ENCODE measurements at places on chromosomes 6 and 20.

GRCh38 chr6:37698264-37699137 lies 818 bp upstream of the MDGA1 start:
- DNase-seq = no peak

DNA sequence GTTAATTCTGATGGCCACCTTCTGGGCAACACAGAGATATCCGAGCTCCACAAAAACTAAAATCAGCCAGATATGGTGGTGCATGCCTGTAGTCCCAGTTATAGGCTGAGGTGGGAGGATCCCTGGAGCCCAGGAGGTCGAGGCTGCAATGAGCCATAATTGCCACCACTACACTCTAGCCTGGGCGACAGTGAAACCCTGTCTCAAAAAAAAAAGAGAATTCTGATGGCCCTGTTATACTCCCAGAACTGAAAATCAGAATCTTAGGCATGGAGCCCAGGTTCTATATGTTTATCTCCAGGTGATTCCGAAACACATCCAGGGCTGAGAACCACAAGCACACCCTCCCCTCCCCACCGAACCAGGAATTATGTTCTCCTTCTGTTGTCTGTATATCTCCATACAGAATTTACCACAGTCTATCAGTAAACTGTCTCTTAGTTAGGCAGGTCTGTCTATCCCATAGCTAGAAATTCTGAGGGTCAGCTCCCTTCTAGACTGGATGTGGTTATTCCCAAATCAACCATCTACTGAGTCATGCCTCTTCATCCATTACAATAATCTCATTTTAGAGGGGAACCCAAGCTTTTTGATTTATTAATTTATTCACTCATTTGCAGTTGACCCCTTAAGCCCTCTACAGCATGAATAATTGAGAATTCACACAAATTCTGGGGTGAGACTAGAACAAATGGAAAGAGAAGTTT lies 24.8 kb upstream of the CCND3 start:
- DNase-seq = no peak

DNA sequence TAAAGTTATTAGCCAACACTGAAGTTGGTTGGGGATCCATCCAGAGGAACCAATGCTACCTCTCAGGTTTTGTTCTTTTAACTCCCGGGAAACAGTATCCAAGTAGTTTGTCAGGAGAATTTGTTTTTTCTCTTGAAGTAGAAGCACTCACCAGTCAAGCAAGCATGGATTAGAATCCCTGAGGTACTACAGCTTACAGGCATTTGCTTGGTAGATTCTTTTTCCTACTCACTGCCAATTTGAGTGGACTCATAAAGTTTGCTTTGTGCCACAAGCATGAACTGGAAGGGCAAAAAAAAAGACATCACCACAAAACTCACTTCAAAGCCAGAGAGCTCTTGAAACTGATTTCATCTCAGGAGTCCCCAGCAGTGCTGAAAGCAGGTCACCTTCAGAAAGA lies 167.4 kb downstream of the MBOAT1 start:
- DNase-seq = no peak

DNA sequence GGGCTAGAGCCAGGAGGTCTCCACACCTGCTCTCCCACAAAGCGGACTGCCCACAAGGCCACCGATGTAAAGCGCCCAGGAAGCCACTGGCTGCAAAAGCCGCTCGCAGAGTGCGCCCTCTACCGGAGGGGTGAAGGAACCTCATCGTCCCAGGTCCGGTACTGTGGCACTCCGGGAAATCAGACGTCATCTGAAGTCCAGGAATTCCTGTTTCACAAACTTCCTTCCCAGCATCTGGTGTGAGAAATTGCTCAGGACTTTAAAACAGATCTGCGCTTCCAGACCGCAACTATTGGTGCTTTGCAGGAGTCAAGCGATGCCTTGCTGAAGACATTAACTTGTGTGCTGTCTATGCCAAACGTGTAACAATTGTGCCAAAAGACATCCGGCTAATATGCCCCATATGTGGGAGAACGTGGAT lies 115.1 kb upstream of the ARID1B start:
- no peak for DNase-seq

- no peak for DNase-seq
Measured at GRCh38 chr20:33769043-33769442, 37.2 kb downstream of the ZNF341 start.
